Prostate gland (tissue), 2 donors: ENCODE measurements at places on chromosomes 7 and 10.
A peak's percentile ranks its signal among the peaks of the same experiment; 100 is the strongest.

- no peaks in the 10 kb centered on the region for H3K36me3 ChIP-seq
- no peaks in the 10 kb centered on the region for H3K4me1 ChIP-seq
- no peak overlapping the region for H3K4me3 ChIP-seq
- H3K27ac ChIP-seq: no peak overlapping the region
Measured at GRCh38 chr7:114819616-114820362, 102.1 kb upstream of the MDFIC start.

DNA sequence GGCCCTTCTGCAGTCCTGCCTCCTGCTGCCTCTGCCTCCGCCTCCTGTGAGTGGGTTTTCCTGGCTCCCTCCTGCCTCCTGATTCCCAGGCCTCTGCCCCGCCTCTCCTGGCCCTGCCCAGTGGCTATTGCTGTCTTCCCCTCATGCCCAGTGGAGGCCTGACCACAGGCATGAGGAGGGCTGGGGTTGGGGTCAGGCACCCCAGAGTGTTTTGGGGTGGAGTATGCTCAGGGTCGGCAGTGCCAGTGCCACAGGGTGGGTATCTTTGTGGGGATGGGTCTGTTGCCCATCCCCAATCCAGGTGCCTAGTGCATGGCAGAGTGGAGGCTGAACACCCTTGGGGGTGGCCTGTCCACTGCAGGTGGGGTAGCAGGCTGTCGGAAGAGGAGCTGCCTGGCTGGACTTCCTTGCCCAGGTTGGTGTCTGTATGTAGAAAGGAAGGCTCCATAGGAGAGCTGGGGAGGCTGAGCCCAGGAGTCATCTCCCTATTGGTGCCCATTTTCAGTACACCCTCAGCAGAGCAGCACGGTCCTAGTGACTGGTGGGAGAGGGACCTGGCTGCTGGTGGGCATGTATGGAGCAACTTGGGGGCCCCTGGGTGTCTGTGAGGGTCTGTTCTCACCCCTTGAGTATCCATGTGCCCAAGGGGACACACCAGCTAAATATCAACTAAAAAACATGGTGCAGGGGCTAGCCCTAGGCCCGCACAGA is 62.2 kb downstream of the ARHGAP22 start:
- DNase-seq: no peak
- H3K4me1 ChIP-seq: no peaks in the 10 kb centered on the region
- no peak overlapping the region for H3K27ac ChIP-seq
- H3K27me3 ChIP-seq: no peaks in the 10 kb centered on the region

GRCh38 chr10:78342827-78343653 is 309.4 kb downstream of the RPS24 start:
- DNase-seq: no peak
- H3K27ac ChIP-seq: no peak overlapping the region

DNA sequence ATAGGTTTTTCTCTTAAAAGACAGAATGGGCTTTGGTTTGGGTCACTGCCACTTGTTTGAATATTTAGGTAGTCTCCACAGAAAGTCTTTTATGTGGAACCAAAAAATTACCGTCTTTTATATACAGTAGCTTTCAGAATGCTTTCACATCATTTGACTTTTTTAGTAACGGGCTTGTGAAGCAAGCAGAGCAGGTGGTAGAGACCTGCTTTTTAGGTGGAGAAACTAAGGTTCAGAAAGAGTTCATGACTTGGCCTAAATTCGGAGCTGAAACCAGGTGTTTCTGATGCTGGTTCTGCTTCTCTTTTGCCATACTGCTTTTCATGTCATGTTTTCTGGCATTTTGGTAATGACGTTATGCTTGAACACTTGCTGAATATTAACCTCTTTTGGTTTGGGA is 36.3 kb downstream of the GARS1 start:
- no peaks in the 10 kb centered on the region for H3K4me1 ChIP-seq
- H3K4me3 ChIP-seq: no peak overlapping the region
- H3K36me3 ChIP-seq: no peaks in the 10 kb centered on the region
- DNase-seq: no peak

GRCh38 chr10:124732931-124733570 is 11.1 kb downstream of the FAM53B start:
- no peaks in the 10 kb centered on the region for H3K36me3 ChIP-seq
- H3K27ac ChIP-seq: peak overlapping the region; percentile 58
- DNase-seq: no peak
- peaks cover 16% of the 10 kb centered on the region for H3K4me1 ChIP-seq
- H3K4me3 ChIP-seq: no peak overlapping the region

- DNase-seq: no peak
- H3K27me3 ChIP-seq: no peaks in the 10 kb centered on the region
- no peak overlapping the region for H3K27ac ChIP-seq
- H3K4me3 ChIP-seq: no peak overlapping the region
Measured at GRCh38 chr7:73904219-73905137, 43.5 kb downstream of the TMEM270 start.

DNA sequence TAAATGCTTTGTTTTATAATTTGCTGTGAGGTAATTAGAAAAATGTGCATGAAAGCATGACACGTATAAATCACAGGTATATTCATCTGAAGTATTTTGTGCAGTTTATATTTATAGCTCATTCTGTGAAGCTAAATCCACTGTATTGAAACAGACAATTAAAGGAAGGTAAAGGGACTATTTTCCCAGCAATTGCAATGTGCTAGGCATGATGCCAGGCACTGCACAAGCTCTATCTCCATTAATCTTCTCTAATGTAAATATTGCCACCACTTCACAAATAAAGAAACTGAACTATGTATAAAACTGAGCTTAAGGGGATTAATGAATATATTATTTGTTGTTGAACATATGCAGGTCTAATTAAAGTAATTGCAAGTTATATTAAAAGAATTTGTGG is 1012.5 kb downstream of the NRG3 start:
- no peaks in the 10 kb centered on the region for H3K4me1 ChIP-seq
- no peak overlapping the region for H3K27ac ChIP-seq
- H3K27me3 ChIP-seq: no peaks in the 10 kb centered on the region
- no peak for DNase-seq
- H3K4me3 ChIP-seq: no peak overlapping the region

DNA sequence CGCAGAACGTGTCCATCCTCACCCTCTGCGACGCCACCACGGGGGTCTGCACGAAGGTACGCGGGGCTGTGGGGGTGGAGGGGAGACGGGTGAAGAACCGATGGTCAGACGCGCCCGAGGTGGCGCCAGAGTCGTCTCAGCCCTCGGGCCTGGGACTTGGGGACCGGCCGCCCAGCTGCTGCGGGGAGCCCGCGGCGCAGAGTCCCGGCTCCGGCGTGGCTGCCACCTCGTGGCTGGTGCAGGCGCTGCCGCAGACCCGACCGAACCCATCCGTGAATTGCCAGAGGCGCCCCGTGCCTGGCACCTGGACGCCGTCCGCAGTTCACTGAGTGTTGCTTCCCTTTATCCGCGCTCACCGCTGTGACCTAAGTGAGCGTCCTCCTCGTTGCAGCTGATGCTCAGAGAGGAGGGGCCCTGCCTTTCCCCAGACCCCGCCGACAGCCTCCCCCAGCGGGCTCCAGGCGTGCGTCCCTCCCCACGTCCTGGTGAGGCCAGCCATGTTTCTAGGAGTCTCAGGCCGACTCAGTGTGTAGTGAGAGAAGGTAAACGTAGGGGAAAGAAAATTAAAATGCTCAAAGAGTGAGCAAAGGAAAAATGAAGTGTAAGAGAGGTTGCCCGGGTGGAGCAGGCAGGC is 208.7 kb downstream of the PAXIP1 start:
- H3K4me1 ChIP-seq: no peaks in the 10 kb centered on the region
- no peak for DNase-seq
- no peak overlapping the region for H3K27ac ChIP-seq
- H3K27me3 ChIP-seq: no peaks in the 10 kb centered on the region
